ENCODE measurements at places on chromosomes 13 and 19. TPM values are rescaled to one million over a fixed set of nuclear protein-coding genes. Genes with fewer than 3 reads are reported as not detected.

DNA sequence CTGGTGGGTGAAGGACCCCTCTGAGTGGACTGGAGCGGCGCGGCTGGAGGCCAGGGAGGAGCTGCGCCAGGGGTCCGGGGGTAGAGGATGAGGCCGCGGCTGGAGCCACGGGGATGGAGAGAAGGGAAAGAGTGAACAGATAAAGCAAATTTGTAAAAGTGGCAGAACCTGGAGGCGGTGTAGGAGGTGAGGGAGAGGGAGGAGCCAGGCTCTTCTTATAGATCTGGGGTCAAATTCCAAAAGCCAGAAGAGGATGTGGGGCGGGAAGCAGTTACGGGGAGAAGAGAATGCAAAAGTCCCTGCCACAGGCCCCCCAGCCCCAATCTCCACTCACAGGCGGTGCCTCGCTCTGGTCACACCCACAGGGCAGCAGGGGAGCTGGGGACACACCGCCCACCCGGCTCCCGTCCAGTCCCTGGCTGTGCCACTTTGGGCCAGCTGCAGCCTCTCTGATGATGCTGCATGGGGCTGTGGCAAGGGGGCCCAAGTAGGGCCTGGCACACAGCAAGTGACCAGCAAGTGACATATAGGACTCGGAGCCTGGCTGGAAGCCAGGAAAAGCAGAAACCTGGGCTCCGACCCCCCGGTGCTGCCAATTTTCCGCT, 11.1 kb downstream of the LRRC4B start:
- peaks cover 8% of the 10 kb centered on the region for H3K4me1 ChIP-seq

- H3K27ac ChIP-seq, result no peak overlapping the region
- H3K27me3 ChIP-seq, result peaks cover 2% of the 10 kb centered on the region
- H3K4me3 ChIP-seq, result no peak overlapping the region
- DNase-seq, result no peak
- H3K36me3 ChIP-seq, result no peaks in the 10 kb centered on the region
Observed at GRCh38 chr13:29674532-29674931, 79.0 kb upstream of the SLC7A1 start.

Gene FGF22
- not detected for total RNA-seq

Gene TMPRSS9
- total RNA-seq, result not detected

Gene ZNF749
- total RNA-seq, result 11.7 TPM

- H3K4me3 ChIP-seq, result no peak overlapping the region
- no peaks in the 10 kb centered on the region for H3K36me3 ChIP-seq
- H3K27ac ChIP-seq, result peak overlapping the region; percentile 1
Observed at GRCh38 chr13:34933349-34933748, 8.7 kb upstream of the NBEA start.

- peaks cover 11% of the 10 kb centered on the region for H3K4me1 ChIP-seq
- no peak overlapping the region for H3K4me3 ChIP-seq
- H3K27ac ChIP-seq, result no peak overlapping the region
Observed at GRCh38 chr19:42096255-42096837, 20.4 kb downstream of the ZNF574 start.

Gene CERS1
- 0.87 TPM for total RNA-seq

Measured in stomach (tissue), 19 donors.